Left renal cortex interstitium (tissue), 4 donors: ENCODE measurements at places on chromosomes 2 and 18.

- no peak for DNase-seq
Observed at GRCh38 chr2:25619185-25619584, 54.2 kb downstream of the DTNB start.

GRCh38 chr2:151826737-151827157 lies 1.5 kb downstream of the ARL5A start:
- no peak for DNase-seq

DNA sequence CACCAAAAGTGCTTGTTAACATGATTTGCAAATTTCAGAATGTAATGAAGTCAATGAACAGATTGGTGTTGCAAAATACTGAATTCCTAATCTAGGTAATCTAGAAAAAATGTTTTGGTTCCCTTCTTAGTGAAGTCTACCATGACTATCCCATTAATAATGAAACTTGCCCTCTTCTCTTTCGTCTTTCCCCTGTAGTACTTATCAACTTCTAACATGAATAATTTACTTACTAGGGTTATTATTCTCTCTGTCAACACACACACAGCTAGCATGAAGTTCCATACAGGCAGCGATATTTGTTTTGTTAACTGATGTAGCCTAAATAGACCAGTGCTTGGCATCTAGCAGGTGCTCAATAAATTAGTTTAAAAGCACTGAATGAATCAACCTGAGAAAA lies 160.2 kb downstream of the NCK2 start:
- DNase-seq = no peak

DNA sequence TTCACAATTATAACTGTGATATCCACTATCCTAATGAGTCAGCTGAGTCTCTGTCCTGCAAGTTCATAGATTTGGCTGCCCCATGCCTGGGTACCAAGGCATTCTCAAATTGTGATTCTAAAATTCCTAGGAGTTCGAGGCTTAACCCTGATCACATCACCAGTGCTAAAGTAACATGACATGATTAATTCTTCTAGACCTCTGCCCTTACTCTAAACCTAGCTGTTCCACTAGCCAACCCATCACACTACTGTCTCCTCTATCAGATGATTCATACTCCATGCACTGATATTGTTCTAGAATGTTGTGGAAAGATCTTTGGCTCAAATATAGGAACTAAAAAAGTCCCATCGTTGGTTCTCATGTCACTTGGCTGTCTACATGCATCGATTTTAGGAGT lies 487.6 kb downstream of the PIK3C3 start:
- no peak for DNase-seq

GRCh38 chr18:8980918-8981317 lies 121.6 kb upstream of the NDUFV2 start:
- DNase-seq = no peak

DNA sequence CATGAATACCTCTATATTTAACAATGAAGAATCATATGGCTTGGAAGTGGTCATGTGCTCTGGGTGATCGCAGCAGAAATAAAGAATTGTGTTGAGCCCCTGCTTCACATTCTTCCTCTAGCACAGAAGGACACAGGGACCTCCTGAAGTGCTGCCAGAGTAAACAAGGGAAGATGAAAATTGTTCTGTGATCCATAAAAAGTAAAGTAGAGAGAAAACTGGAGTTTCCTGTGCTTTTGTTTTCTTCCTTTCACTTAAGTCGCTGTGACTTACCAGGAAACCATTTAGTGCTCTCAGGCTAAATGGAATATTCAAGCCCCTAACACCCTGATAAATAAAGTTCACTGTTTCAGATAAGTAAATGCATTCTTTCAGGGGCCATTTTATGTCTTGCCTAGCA lies 1173.6 kb upstream of the CHAC2 start:
- DNase-seq = no peak

- DNase-seq = no peak
Observed at GRCh38 chr18:38646296-38646695, 1080.7 kb upstream of the CELF4 start.

DNA sequence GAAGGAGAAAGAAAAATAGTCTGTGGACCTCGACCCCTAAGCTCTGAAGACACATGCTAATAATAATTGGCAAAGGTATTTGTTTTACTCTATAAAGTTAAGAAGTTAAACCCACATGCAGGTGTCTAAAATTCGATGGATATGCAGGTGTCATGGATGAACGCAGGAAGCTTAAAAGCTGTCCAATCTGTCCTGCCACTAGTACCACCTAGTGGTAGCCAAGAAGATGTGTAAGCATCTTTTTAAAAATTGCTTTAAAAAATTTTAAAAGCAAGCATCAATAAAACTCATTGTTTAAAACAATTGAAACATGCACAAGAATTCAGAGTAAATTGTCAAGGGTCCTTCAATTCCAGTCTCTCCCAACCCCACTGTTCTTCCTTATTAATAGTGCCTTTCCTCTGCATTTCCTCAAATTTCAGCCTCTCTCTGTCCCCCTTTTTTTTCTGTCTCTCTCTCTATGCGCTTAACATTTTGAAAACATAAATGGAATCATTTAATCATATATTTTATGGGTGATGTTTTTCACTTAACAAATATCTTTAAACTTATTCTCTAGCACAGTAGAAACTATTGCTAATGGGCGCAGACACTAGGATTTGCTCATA lies 30.6 kb upstream of the PPP3R1 start:
- DNase-seq = no peak

DNA sequence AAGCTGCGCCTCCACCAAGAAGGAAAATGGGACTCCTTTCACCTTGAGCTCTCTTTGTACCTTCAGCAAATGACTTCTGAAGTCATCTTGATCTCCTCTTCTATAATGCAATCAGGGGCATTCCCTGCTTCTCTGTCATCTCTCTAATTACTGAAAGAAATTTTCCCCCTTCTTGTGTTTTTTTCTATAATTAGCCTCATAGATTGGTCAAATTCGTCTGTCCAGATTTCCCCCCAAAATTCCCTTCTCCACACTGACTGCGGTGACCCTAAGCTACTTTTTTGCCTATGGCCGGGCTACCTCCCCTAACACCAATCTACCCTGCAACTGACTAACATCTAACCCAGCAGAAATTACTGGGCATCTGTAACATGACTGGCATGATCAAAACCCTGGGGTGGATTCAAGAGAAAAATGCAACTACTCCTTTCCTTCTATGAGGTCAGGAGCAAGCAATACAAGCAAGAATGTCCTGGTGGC lies 168.6 kb downstream of the BCL2 start:
- no peak for DNase-seq

- DNase-seq = no peak
Observed at GRCh38 chr2:236672606-236673005, 103.0 kb downstream of the ACKR3 start.
